ENCODE measurements at places on chromosomes 7 and 10. TPM values are rescaled to one million over a fixed set of nuclear protein-coding genes. Genes with fewer than 3 reads are reported as not detected.

PLXNA4 gene
- 5.5 TPM for total RNA-seq

SMO gene
- total RNA-seq, result 17.7 TPM

RAB18 gene
- 51.6 TPM for total RNA-seq

CPA4 gene
- total RNA-seq, result 0.31 TPM

GALNT17 gene
- total RNA-seq, result 39.1 TPM

All from testis (tissue), 5 donors.